Activated effector memory CD4-positive, alpha-beta T cell treated with Interleukin-2 at 50 U/mL for 16 hours (primary cell): ENCODE measurements at places on chromosomes 2 and 18.

DNA sequence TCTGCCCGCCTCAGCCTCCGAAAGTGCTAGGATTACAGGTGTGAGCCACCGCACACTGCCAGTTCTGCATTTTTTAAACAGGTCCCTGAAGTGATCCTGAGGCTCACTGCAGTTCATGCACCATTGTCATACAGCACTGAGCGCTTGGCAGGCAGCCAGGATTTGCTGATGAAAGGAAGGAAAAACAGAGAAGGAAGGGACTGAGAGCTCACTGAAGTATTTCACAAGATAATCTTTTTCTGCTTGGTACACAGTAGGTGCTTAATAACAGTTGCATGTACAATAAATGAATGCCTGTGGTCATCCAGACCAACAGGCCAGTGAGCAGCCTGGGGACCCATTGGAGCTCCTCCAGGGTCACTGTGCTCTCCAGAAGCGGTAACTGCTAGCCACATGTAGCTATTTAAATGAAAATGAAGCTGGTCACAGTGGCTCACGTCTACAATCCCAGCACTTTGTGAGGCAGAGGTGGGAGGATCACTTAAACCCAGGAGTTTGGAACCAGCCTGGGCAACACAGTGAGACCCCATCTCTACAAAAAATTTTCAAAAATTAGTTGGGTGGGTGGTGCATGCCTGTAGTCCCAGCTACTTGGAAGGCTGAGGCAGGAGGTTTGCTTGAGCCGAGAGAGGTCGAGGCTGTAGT lies 33.1 kb upstream of the SMAD7 start:
- DNase-seq, result no peak

DNA sequence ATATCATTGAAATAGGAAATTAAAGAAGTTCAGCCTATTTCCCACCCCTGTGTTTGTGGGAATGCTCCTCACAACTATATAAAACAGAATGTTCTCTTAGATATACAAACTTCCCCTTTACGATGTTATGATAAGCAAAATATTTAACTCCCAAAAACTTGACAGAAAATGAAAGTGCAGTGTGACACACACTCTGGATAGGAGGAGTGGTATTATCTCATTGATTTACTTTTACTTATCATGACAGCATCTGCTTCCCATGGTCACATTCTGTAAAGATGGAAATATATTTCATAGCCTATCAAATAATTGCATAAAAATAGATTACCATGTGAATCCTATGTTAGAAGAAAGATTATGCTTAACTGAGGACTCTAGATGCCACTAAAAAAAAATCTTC lies 96.6 kb upstream of the STK17B start:
- DNase-seq, result no peak

GRCh38 chr2:27250652-27251379 lies 12.0 kb downstream of the SLC30A3 start:
- DNase-seq, result no peak

GRCh38 chr18:46587600-46587999 lies 69.4 kb downstream of the LOXHD1 start:
- no peak for DNase-seq

GRCh38 chr2:68579689-68580088 lies 63.7 kb upstream of the PROKR1 start:
- no peak for DNase-seq

- DNase-seq, result no peak
Observed at GRCh38 chr2:99694331-99694730, 204.5 kb upstream of the REV1 start.

DNA sequence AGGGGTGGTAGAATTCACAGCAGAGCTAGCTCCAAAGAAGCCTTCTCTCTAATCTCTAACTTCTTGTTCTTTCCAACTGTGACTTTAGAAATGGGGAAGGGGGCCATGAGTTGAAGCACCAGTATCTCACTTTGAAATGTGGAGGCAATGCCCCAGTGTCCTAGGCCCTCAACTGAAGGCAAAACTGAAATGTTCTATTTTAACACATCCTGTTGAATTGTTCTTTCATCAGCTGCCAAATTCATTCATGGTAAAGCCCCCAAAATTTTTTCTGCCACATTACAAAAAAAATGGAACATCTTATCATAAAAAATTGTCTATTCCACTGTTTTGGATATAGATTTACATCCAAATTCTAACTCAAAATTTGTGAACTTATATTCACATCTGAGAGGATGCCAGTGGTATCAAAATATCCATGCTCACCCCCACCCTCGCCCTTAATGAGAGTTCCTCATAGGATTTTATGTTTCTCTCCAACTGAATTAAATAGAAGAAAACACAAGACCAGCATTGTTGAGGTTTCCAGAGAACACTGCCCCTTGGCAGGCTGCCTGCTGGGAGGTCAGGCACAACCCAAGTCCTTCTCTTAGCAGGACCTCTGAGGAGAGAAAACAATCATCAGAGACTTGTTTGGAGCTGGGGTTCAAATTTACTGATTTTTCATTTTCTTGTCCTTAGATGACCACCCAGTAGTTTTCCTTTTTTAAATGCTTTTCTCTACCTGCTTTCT lies 147.4 kb upstream of the PGAP1 start:
- DNase-seq, result no peak
